DMS79 (cell line): ENCODE measurements at places on chromosomes 7 and 10.

DNA sequence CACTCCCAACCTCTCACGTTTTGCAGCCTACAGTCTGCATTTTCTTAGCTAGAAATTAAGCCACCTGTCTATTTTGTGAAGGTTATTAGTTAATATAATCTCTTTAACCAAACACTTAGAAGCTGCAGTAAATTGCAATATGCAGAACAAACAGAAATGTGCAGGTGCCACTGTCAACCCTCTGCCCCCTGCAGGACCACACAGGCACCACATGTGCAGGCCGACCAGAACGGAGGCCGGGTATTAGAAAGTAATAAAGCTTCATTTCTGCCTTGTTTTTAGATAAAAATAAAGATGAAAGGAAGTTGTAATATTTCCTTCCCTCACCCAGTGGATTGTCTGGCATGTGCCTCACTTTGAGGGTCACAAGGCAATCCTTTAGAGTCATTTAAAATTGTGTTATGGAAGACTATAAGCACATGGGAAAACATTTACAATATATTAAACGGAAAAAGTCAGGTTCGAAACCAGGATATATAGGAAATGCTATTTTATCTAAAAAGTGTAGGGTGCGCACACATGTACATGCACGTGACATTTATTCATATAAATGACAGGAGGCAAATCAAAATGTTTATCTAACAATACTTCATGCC, 158.2 kb downstream of the ARHGAP12 start:
- no peak for DNase-seq

GRCh38 chr7:71518880-71519279, 386.9 kb downstream of the GALNT17 start:
- DNase-seq = no peak

DNA sequence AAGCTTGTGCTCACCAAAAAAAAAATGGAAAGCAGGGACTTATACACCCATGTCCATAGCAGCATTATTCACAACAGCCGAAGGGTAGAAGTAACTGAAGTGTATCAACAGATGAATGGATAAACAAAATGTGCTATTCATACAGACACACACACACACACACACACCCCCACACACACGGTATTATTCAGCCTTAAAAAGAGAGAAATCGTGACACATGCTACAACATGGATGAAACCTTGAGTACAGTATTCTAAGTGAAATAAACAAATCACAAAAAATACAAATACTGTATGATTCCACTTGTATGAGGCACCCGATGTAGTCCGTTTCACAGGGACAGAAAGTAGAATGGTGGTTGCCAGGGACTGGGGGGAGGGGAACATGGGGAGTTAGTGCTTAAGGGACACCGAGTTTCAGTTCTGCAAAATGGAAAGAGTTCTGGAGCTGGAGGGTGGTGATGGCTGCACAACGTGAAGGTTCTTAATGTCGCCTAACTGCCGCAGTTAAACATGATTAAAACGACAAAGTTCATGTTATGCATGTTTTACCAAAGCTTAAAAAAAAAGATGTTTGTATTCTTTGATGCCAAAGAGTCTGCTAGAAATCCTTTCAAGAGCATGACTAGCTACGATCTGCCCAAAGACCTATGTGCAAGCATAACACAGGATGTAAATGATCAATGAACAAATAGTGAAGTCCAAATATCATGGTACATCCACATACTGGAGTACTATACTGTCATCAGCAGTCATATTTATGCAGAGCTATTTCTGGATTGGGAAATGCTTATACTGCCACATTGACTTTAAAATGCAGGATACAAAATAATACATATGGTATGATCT, 7.2 kb downstream of the TNS3 start:
- no peak for DNase-seq

DNA sequence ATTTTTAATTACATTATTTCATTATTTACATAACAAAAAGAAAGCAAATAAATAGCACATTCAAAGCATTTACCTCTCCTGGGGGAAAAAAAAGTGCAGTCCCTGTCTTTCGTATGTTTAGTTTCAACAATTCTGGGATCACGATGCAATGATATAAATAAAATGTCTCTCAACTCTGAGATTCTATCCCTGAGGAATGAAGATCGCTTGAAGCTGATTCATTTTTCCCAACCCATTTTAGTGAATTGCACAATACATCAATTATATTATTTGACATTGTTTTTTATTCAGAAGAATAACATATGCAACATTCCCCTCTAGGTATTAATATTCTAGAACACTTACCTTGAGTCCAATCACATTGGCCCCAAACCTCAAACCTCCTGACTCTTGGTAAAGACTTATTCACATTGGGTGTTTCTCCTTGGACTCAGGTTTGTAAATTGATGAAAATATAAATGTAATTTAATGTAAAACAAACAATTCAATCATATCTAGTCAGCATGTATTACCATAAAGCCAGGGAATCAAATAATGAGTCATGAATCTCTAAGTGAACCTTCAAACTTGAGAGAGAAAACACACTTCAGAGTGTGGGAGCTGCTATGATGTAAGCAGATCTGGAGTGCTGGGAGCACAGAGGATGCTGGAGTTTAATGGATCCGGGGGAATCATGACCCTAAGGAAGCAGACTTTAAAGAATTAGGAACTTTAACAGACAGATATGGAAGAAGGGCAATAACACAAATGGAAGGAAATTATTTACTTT, 5.3 kb upstream of the SCIN start:
- no peak for DNase-seq

- no peak for DNase-seq
These were observed 39.3 kb downstream of the ANK3 start for GRCh38 chr10:60350400-60350799.

DNA sequence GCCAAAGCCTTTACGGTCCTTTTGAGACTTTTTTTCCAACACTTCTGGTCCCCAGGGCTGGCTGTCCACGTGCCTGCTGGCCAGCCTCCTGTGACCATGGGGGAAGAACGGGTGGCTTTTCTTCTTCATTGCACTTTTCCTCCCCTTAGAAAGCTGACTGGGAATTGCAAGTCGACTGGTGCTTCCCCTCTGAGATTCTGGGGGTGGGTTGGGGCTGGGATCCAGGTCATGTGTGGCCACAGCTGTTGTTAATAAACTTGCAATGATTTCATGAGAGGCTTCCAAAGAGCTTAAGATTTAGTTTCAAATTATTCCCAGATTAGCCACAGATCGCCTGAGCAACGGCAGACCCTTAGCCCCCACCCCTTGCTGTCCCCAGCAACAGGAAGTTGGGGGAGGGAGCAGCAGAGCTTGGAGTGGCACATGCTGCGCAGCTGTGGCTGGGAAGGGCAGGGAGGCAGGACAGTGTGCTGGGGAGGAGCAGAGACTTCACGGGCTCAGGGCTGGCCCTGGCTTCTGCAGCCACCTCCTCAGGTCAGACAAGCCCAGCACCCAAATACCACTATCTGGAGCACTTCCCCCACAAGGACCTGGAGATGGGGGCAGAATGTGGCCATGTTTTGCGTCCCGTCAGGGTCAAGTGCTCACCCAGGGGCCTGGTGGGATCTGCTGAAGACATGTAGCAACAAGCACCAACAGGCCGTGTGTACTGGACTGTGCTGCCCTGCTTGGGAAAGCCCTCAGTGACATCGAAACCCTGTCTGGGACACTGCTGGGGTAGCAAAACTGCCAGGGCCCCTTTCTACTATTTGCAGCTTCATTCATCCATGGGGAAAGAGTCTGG, 147.1 kb downstream of the RNF216 start:
- no peak for DNase-seq

DNA sequence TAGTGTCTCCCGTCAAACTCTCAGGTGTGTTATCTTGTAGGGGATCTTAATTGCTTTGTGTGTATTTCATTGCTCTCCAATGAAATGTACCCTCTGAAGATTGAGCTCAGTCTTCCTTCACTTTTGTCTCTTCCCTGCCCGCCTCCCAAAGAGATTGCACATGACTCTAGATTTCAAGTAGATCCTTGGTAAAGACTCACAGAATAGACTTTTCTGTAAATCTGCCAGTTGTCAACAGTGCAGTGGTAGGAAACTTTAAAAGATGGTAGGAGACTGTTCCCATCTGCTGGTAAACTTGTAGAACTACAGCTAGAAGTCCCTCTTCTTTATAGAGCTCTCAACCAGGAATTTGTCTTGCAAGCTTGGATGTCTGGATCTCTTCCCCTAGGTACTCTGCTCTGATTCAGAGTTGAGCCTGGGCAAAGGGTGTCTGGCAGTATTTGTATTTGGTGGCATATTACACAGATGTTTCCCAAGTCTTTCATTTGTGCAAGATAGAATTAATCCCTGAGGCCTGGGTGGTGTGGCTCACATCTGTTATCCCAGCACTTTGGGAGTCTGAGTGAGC, 9.6 kb downstream of the CCL26 start:
- peak; percentile 48 for DNase-seq

GRCh38 chr10:1706711-1707110, 30.6 kb downstream of the ADARB2 start:
- no peak for DNase-seq
